ENCODE measurements at places on chromosomes 11 and 22.

DNA sequence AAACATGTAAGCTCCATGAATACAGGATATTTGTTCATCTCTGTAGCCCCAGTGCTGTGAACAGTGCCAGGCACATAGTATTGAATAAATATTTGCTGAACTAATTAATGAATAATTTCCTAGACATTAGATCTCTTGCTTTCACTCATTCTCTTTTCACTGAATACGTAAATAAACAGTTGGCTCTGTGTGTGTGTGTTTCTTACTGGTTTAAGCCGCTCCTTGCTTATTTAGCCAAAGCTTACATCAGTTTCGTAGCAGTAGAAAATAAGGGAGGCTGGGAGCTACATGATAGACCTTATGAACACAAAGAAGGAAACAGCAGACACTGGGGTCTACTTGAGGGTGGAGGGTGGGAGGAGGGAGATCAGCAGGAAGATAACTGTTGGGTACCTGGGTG lies 17.2 kb downstream of the KREMEN1 start:
- no peak for DNase-seq

- DNase-seq = peak; percentile 69
Measured at GRCh38 chr11:69249311-69250185, 44.4 kb upstream of the MYEOV start.

- DNase-seq = peak; percentile 55
Measured at GRCh38 chr11:126723665-126724045, 276.9 kb downstream of the KIRREL3 start.

DNA sequence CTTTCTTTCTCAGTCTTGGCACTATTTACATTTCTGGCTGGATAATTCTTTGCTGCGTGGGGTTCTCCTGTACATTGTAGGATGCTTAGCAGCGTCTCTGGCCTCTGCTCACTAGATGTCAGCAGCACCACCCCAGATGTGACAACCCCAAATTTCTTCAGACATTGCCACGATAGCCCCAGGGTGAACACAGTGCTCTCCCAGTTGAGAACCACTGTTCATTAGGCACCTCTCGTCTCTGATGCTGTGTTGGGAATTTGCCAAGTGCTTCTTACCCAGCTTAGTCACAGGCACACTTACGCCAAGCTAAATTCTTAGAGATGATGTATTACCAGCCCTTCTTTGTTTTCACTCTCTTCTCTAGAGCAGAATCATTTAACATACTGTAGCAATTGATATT lies 9.4 kb downstream of the TRIM6 start:
- peak; percentile 92 for DNase-seq

- no peak for DNase-seq
Measured at GRCh38 chr22:37909766-37910165, 3.7 kb downstream of the MICALL1 start.
